GM23338 (cell line): ENCODE measurements at places on chromosomes 16 and 17. TPM values are rescaled to one million over a fixed set of nuclear protein-coding genes. Genes with fewer than 3 reads are reported as not detected.

- no peak overlapping the region for H3K4me3 ChIP-seq
- peaks cover 22% of the 10 kb centered on the region for H3K36me3 ChIP-seq
- H3K27ac ChIP-seq = peak overlapping the region; percentile 81
- no peaks in the 10 kb centered on the region for H3K27me3 ChIP-seq
These were observed 12.6 kb upstream of the POLR3E start for GRCh38 chr16:22284637-22285036.

- H3K27me3 ChIP-seq = no peaks in the 10 kb centered on the region
- DNase-seq = no peak
- H3K4me3 ChIP-seq = no peak overlapping the region
- H3K36me3 ChIP-seq = no peaks in the 10 kb centered on the region
- H3K27ac ChIP-seq = no peak overlapping the region
These were observed 18.8 kb downstream of the PRSS27 start for GRCh38 chr16:2701272-2701671.

DNA sequence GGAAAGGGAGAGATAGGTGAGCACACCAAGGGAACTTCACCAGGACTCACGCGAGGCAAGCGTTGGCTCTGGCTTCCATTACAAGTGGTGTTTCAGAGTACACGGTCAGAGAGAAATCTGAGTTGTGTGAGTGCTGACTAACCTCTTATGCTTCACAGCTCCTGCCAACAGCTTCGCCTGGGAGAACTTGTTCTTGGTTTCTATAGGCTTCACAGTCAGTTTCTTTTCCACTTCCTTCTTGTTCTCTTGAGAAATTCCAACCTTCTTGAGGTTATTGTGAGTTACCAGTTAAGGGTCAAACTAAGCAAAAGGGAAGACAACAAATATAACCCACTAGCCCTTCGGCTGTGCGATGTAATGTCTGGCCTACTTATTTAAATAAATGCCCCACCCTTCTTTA is 18.9 kb downstream of the PSME3IP1 start:
- no peak overlapping the region for H3K4me3 ChIP-seq
- H3K27ac ChIP-seq = no peak overlapping the region
- H3K36me3 ChIP-seq = peaks cover 64% of the 10 kb centered on the region; the same call in 1 of the 2 replicates
- H3K4me1 ChIP-seq = no peaks in the 10 kb centered on the region
- H3K27me3 ChIP-seq = no peaks in the 10 kb centered on the region
- no peak for DNase-seq

GRCh38 chr17:412211-413015 is 59.8 kb upstream of the RPH3AL start:
- H3K36me3 ChIP-seq = no peaks in the 10 kb centered on the region
- H3K27me3 ChIP-seq = no peaks in the 10 kb centered on the region
- H3K4me1 ChIP-seq = no peaks in the 10 kb centered on the region
- DNase-seq = peak; percentile 84
- no peak overlapping the region for H3K27ac ChIP-seq

GRCh38 chr16:83312015-83312717 is 495.6 kb upstream of the HSBP1 start:
- no peak for DNase-seq
- H3K4me1 ChIP-seq = no peaks in the 10 kb centered on the region
- no peaks in the 10 kb centered on the region for H3K27me3 ChIP-seq
- no peaks in the 10 kb centered on the region for H3K36me3 ChIP-seq
- no peak overlapping the region for H3K4me3 ChIP-seq

- no peaks in the 10 kb centered on the region for H3K36me3 ChIP-seq
- H3K27ac ChIP-seq = no peak overlapping the region
- peaks cover 38% of the 10 kb centered on the region for H3K4me1 ChIP-seq
- no peak for DNase-seq
These were observed 500.1 kb downstream of the MAF start for GRCh38 chr16:79100447-79100846.

The OSGIN1 gene
- 0.89 and 1.6 TPM in 2 replicates for total RNA-seq
